ENCODE measurements at places on chromosomes 1 and 21.

DNA sequence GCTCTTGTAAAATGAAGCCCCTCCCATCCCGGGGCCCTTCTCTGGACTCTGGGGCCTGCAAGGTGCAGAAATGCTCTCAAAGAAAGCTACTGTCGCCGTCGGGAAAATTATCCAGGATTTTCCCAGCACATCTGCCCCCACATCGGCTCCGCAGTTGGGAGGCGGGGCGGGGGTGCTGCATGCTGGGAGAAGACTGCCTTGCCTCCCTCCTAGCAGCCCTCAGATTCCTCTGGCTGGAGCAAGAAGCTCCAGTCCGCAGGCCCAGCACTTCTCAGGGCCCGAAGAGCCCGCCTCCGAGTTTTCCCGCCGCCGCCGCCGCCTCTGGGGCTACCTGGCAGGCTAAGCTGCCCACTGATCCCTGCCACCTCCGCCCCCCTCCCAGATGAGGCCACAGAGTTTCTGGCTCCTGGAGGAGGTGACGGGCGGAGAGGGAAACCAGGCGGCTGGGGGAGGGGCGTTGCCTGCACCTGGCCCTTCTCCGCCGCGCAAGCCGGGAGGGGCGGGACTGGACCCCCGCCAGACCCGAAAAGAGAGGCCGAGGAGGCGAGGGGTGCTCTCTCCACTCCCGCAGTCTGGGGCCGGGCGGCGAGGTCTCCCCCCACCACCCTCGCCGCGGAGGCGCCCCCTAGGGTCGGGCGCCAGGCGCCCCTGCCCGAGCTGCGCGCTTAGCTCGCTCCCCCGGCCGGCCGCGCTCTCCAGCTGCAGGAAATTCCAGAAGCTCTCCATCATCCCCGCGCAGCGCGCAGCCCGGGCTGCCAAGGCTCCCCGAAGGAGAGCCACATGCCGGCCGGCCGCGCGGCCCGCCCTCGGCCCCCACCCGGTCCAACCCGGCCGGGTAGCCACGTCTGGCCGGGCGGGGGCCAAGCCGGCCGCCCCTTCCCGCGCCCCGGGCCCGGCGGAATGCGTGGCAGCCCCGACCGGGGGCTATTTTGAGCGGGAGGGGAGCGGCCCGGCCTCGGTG, 28.8 kb downstream of the AHDC1 start:
- peak; percentile 83 for DNase-seq

DNA sequence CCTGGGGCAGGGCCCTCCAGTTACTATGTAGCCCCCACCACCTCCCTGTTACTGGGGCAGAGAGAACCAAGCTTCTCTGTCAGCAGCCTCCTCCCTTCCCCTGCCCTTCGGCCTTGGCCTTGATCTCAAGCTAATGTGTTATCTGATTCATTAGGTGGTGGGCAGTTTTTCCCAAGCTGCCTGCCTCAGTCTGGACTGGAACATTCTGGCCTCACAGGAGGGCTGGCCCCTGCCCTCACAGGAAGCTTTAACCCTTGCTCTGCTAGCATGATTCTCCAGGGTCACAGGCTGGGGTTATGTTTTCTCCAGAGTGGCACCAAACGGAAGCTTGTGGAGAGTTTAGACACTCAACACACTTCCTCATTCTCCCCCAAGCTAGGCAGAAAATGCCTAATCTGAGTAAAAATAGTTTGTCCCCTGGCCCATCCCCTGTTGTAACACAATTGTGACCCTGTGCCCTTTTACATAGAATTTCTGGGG, 37.2 kb upstream of the SLC6A9 start:
- DNase-seq, result no peak

GRCh38 chr1:36513676-36514473, 31.2 kb upstream of the CSF3R start:
- no peak for DNase-seq

GRCh38 chr1:237864338-237865244, 26.1 kb downstream of the ZP4 start:
- peak; percentile 58 for DNase-seq

DNA sequence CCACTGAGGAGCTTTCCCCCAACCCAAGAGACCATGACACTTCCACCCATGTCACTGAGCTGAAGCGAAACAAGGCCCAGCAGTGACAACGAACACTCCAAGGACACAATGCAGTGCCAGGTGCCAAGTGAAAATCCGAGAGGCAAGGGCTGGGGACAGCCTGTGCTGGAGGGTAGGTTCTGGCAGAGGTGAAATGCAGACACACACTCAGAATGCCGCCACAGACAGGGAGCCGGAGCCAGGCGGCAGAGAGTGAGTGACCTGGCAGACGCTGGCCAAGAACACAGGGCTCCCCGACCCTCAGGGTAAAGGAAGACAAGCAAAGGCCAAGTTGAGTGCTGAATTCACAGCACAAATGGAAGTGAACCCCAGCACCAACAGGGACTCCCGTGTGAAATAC, 78.9 kb downstream of the CD46 start:
- no peak for DNase-seq

GRCh38 chr1:71190843-71191242, 110.0 kb upstream of the ZRANB2 start:
- DNase-seq, result no peak

DNA sequence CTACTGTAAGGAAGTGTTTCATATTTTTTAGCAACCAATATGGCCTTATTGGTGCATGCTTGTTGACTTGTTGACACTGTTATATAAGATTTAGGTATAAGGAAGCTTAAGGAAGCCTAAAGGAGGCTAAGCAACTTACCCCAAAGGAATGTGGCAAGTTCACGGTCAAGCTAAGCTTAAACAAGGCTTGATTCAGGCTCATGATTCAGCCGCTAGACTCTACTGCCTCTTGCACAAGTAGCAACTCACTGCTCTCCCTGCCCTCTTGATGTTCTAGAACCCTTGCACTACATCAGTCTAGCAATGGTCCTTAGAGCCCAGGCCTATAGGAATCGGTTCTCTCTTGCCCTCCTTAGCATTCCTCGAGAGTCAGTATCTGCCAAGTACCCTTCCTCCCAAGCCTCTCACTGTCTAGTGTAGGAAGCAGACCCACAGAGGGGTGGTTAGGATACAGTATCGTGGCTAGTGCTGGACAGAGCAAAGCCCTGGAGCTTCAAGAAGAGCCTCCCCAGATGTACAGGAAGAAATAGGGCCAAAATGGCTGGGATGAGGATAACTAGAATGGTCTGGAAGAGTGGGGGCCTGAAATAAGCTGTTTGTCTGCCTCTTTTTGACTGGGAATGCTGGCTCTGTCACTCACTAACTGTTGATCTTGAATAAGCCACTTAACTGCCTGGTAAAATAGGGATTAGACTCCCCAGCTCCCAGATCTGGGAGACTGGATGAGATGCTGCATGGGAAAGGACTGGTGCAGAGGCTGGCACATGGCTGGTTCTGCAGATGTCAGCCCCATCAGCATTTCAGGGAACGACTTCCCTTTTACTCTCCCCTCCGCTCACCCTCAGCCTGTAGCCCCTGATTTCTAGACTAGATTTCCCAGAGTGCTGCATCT, 122.2 kb downstream of the NAV1 start:
- DNase-seq, result peak; percentile 40

DNA sequence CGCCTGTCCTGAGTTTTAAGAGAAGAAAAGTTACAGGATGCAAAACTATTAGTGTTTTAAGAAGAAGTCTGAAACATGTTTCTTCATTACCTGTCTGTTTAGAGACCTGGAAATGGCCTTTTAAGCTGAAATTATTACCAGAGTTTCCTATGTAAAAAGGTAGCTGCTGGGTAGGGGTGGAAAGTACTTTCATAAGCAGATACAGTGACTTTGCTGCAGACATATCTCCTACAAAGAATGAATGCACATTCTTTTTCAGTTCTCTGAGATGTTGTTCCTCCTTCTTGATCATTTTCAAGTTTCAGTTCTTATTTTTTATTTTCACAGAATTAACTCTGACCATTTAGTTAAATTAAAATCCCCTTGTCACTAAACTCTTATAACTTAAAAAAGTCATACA, 1329.6 kb downstream of the KCNT2 start:
- DNase-seq, result no peak

DNA sequence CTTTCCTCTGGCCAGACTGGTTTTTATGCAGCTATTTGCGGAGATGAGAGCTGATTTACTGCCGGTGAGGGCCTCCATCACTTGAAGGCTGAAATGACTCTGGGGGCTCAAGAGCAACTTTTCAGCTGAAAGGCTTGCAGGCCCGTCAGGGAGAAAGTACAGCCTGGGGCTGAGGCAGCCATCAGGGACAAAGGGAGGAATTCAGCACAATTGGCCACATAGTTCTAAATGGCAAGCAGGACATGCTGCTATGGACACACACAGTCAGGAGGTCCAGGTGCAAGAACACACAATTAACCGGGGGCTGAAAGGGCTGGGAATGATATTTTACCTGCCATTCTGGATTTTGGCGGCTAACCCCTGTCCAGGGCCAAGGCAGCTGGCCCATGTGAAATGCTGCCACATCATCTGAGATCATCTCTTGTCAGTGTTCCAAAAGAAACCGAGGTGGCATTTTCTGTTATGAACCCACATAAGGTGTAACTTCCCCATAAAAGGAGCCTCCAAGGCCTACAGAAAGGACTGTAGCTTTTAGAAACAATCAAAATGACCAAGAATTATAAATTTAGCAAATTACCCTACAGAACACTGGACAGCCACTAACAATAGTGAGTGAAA, 58.2 kb downstream of the LMX1A start:
- no peak for DNase-seq

DNA sequence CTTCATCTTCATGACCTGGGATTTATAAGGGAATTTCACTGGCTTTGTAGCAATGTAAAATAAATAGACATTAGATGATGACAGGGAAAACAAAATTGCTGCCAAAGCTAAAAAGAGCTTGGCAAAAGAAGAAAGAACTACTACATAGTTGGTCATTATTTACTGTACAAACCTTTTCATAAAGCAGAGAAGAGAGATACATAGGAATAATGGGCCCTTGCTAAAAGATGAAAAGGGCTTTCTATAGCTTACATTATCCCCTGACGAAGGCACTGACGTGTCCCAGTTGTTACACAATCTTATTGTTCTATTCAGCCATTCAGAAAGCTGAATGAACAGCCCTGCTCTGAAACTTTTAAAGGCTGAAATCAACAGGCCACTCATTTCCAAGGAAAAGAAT, 57.1 kb downstream of the ZC3H11B start:
- DNase-seq, result peak; percentile 54

GRCh38 chr1:225450491-225451191, 22.8 kb upstream of the LBR start:
- no peak for DNase-seq

DNA sequence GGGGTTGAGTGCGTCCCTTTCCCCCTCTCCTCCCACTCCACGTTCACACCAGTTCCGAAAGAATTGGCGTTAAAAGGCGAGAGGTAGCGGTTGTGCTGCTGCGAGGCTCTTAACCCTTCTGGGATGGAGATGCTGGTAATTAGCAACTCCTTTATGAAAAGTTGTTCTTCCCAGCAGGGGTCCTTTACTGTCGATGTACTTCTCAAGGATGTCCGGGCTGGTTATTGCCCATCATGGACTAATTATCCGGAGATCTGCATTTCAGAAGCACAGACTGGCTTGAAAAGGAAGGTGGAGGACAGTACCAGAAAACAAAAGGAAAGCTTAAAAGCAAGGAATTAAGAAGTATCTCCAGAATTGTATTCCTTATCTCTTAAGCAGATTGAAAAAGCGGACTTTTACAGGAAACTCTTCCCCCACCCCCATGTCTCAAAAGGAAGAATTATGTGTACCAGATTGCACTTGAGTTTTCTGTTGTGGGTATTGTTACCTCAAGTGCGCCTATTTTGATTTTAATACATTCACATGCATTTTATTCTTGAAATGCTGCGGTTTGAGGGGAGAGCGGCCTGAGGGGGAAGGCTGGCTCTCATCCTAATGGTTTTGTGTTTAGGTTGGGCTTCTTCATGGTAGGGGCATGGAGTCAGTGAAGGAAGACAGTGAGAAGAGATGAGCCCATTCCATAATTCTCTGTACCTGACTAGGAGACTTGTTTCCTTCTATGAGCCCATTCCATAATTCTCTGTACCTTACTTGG, 1.5 kb downstream of the AK4 start:
- DNase-seq, result peak; percentile 4

DNA sequence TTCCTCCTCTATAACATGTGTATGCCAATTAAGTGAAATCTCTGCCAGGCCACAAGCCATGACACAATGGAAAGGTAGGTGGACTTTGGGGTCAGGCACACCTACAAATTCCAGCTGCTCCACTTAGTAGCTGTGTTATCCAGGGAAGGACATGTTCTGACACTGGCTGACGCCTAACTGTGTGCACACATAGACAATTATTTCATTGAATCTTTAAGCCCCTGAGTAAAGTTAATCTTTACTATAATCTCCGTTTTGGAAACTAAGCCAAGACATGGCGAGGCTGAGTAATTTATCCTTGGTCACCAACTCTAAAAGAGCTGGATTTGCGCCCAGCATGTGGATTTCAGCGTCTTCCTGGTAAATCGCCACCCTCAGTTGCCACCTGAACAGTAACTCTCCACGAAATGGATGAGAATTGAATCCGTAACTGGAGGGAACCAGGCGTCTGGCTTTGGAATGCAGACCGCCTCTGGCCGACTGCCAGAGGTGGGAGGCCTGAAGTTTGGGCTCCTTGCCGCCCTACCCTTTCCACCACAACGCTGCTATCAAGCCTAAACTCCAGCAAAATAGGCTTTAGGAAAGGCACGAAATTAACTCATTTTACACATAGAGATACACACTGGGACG, 888 bp upstream of the SNRPE start:
- peak; percentile 65 for DNase-seq

- no peak for DNase-seq
Observed at GRCh38 chr1:33468011-33468410, 4.4 kb upstream of the ZSCAN20 start.

DNA sequence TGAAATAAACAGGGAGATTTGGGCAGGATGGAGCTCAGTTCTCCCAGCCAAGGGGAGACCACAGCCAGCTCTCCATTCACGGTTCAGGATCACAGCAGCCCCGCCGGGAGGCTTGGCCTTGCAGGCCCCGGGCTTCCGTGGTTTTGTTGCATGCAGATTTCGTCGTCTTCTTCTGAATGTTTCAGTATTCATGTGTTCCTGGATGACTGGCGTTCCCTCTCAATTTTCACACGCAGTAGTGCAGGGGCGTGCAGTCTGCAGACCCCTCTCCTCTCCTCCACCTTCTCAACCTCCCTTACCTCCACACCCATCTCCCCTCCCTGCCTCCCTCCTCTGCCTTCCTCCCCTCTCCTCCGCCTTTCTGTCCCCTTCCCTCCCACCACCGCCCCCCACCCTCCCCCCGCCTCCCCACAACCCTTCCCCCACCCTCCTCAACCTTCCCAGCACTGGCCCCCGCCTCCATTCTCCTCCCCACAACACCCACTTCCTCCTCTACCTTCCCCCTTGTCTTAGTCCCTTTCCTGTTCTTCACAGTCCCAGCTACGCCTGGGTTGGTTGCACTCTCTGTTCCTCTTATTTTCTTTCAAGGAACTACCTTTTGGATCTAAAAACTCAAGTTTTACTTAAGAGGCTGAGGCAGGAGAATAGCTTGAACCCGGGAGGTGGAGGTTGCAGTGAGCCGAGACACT, 8.4 kb upstream of the SLC19A1 start:
- no peak for DNase-seq

Data from ELR (cell line).